ENCODE measurements at places on chromosomes 1 and 21. TPM values are rescaled to one million over a fixed set of nuclear protein-coding genes. Genes with fewer than 3 reads are reported as not detected.

- H3K36me3 ChIP-seq = no peaks in the 10 kb centered on the region
- no peak overlapping the region for H3K4me3 ChIP-seq
- H3K4me1 ChIP-seq = no peaks in the 10 kb centered on the region
- no peaks in the 10 kb centered on the region for H3K27me3 ChIP-seq
- no peak overlapping the region for H3K27ac ChIP-seq
Observed at GRCh38 chr1:203090421-203091198, 4.8 kb upstream of the MYOG start.

DNA sequence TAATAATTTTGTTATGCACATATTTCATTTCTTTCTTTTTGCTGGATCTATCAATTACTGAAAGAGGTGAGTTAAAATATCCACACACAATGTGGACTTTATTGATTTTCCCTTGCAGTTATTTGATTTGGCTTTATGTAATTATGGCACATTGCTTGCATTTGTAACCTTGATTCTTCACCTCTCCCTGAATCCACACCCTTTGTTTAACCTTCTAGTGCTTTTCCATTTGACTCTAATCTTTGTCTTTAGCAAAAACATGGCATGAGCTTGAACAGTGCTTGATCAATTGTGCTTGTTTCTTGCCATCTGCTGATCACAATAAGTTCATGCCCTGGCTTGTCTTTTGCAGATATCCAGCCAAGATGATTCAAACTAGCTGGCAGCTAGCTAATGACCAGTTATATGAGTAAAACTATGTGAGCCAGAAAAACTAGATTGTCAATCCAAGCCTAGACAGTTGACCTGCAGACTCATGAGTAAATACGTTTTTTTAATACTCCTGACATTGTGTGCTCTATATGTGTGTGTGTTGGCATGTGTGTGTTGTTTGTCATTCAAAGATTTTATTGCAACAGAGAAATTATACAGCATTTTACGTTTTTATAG is 899.2 kb downstream of the NCAM2 start:
- H3K4me3 ChIP-seq = no peak overlapping the region
- no peaks in the 10 kb centered on the region for H3K36me3 ChIP-seq
- H3K27me3 ChIP-seq = no peaks in the 10 kb centered on the region
- H3K4me1 ChIP-seq = no peaks in the 10 kb centered on the region
- H3K27ac ChIP-seq = no peak overlapping the region

DNA sequence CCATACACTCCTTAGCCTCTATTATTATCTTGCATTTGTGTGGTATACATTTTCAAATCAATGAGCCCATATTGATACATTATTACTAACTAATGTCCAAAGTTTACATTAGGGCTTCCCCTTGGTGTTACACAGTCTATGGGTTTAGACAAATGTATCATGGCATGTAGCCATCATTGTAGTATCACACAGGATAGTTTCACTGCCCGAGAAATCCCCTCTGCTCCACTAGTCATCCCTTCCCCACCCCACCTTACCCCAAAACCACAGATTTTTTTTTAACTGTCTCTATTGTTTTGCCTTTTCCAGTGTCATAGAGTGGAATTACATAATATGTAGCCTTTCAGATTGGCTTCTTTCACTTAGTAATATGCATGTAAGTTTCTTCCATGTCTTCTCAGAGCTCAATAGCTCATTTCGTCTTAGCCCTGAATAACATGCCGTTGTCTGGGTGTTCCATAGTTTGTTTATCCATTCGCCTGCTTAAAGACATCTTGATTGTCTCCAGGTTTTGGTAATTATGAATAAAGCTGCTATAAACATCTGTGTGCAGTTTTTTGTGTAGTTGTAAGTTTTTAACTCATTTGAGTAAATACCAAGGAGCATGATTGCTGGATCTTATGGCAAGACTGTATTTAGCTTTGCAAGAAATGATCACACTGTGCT is 86.4 kb upstream of the LYST start:
- H3K27me3 ChIP-seq = no peaks in the 10 kb centered on the region
- H3K27ac ChIP-seq = no peak overlapping the region
- no peaks in the 10 kb centered on the region for H3K36me3 ChIP-seq
- no peaks in the 10 kb centered on the region for H3K4me1 ChIP-seq

SPOCD1 gene
- total RNA-seq = 0.66 TPM

S100A4 gene
- 53.6 TPM for total RNA-seq

GSTM5 gene
- 6.0 TPM for total RNA-seq

Measured in Caco-2 (cell line).